ENCODE measurements at places on chromosomes 13 and 19.

DNA sequence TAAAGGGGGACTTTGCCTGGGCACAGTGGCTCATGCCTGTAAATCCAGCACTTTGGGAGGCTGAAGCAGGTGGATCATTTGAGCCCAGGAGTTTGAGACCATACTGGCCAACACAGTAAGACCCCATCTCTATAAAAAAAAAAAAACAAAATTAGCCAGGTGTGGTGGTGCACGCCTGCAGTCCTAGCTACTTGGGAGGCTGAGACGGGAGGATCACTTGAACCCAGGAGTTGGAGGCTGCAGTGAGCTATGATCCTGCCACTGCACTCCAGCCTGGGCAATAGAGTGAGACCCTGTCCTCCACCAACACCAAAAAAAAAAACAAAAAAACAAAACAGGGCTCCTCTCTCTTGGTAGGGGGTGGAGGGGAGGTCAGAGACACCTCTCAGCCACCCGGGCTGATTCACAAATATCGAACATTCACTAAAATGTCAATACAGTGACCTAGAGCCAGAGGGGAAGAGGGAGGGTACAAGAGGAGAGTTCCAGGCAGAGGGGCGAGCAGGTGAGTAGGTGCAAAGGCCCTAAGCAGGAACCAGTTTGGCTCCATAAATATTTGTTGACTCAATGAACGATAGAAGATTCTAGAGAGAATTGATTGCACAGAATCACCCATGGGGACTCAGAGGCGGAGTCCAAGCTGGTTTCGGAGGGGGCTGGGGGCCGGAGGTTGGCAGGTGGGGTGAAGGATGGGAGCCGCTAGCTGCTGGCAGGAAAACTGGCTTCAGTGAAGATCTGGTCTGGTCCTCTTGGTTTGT, 1.0 kb upstream of the CREB3L3 start:
- no peak for DNase-seq

DNA sequence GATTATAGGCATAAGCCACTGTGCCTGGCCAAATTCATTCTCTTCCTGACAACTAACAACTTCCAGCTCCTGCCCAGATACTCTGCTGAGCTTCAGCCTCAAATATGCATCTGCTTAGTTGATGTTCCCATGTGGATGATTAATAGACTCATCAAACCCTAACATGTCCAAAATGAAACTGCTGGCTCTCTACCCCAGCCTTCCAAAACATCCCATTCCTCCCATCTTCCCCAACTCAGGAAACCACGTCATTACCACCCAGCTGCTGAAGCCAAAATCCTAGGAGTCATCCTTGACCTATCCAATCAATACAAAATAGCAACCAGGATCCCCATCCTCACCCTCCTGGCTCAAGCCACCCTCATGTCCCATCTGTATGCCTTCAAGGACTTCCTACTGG, 20.9 kb downstream of the POU2F2 start:
- DNase-seq = no peak

DNA sequence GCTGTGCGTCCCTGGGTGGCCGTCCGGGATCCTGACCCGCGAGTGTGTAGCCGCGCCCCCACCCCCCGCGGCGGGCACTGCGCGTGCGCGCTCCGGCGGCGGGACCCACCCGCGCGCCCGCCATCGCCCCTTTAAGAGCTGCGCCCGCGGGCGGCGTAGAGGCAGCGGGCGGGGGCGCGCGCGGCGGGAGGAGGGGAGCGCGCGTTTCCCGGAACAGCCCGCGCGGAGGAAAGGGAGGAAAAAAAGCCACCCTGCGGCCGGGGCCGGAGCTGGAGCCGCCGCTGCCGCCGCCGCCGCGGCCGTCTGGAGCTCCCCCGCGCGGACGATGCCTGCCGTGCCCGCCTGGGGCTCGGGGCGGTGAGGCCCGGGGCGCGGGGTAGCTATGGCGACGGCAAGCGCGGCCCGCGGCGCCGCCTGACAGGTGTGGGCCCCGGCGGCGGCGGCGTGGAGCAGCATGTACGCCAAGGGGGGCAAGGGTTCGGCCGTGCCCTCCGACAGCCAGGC, at the start of gene SSBP4:
TSS of gene SSBP4 (plus strand) at position 204 of the 504 bp plus-strand sequence. CDS start at position 455, 251 bp downstream.
- peak; percentile 82 for DNase-seq

- no peak for DNase-seq
Observed at GRCh38 chr19:35484252-35485036, 5.8 kb downstream of the KRTDAP start.

DNA sequence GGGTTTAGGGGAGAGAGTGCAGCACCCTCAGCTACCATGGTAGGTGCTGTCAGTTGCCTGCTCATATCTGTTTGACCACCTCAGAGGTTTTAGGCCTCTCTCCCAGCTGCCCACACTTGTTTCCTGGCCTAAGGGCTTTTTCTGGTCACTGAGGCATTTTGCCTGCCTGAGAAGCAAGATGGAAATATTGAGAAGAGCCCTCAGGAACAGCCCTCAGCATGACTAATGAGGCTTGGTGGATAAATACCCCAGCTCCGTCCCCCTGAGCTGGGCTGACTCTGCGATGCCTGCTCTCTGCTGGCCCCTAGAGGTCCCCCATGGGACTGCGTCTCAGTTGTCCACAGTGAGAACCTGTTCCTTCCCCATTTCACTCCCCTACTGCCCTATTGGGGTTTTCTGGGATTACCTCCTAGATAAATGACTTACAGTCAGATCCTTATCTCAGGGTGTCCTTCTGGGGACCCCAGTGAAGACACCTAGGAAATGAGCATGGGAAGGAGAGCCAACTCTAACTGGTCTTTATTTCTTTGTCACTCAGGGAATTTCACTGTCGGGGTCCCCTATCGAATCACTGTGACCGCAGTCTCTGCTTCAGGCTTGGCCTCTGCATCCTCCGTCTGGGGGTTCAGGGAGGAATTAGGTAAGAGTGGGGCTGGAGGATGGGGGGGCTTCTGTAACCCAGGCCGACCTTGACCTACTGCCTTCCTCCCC, 13.3 kb downstream of the PALM3 start:
- DNase-seq = peak; percentile 31

DNA sequence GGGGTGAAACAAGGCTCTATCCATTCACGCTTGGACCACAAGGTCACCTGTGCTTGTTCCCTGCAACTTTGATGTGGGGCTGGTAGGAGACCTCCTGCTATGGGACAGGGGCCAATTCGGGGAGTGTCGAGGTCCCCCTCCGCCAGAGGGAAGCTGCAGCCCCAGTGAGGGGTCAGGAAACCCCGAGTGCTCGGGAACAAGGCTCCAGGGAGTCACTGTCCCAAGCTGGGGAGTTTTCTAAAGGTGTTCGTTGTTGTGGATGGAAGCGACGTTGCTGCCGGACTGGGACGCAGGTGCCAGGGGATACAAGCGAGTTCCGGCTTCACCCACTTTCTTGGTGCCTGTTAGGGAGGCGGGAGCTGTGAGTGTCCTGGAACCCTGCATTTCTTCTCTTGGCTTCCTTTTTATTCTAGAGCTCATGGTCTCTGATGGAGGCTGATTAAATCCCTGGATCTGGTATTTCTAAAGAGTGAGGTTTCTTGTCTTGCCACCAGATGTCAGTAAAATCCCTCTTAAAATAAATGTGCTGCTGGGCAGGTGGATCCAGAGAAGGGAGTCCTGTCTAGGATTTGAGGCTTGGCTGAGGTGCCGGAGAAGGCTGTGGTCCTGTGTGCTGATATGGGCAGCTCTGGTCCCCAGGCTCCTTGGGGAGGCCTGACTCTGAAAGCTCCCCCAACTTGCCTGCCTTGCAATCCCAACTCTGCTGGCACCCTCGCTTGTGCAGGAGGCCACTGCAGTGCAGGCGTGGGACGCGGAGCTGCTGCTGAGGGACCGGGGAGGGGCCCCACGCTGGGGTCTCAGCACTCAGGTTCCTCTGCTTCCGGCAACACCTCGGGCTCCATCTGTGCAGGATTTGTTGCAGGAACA, 153.9 kb downstream of the TEX29 start:
- peak; percentile 66 for DNase-seq

- no peak for DNase-seq
Observed at GRCh38 chr19:13705201-13705600, 59.1 kb upstream of the MRI1 start.

DNA sequence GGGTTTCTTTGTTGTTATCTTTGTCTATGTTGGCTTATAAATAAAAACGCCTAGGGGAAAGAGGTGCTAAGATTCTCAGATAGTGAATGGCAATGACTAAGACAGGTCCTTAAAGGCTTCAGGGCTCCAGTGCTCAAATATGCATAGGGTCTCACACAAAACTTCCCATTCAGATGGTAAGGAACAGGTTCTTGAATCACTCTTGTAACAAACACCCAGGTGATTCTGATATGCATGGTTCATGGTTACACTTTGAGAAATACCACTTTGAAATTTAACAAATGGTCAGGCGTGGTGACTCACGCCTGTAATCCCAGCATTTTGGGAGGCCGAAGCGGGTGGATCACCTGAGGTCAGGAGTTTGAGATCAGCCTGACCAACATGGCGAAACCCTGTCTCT, 17.1 kb downstream of the NUDT15 start:
- DNase-seq = no peak

DNA sequence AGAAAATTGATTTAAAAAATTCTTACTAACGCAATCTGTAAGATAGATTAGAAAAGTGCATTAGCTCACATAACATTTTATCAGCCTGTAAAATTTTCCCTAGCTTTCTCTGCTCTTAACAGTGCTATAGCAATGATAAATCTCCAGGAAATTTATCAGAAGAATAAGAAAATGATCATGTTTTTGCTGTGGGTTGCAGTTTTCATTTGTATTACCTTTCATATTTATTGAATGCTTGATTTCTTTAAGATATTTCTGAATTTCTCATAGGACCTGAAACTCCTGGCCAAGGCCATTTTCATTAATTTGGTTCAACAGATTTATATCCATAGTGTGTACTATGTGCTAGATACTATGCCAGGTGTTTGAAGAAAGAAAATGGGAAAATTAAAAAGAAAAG, 130.3 kb upstream of the STARD13 start:
- DNase-seq = no peak

DNA sequence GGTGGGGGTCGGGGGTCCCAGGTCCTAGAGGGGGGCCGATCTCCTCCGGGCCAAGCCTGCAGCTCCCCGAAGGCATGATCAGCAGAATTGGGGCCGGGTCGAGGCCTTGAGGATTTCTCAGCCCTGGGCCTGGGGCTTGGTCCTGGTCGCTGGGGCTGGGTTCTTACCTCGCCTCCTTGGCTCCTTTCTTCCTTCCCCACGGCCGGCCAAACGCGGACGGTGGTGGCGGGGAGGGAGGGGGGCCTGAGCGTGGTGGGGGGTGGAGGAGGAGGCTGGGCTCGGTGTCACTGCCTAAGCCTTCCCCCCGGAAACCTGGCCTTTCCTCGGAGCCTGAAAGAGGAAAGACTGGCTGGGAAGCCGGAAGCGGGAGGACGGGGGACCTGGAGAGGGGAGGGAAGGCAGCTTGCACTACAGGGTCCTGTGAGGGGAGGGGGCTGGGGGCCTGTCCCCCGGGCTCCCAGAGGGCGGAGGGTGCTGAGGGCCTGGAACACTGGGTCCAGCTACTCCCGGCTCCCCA, at the start of gene ZNF579:
TSS of gene ZNF579 (minus strand) at position 221 of the 517 bp plus-strand sequence. CDS start 1,209 bp downstream, outside the sequence.
- peak; percentile 92 for DNase-seq

DNA sequence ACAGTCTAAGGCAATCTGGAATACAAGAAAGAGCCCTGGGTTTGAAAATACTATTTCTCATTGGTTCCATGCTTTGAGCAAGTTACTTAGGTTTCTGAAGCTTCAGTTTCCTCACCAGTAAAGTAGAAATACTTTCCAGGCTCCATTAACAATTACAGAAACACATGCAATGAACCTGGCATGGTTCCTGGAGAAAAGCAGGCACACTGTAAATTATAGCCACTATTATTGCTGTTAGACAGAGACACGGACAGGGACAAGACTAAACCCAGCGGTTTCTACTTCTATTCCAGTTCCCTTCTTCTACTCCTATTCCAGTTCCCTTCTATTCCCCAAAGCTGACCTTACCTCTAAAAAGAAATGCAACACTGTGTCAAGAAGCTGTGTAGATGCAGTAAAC, 41.2 kb downstream of the MIPEP start:
- DNase-seq = no peak

- peak; percentile 29 for DNase-seq
Observed at GRCh38 chr13:108974686-108975085, 345.3 kb downstream of the MYO16 start.

DNA sequence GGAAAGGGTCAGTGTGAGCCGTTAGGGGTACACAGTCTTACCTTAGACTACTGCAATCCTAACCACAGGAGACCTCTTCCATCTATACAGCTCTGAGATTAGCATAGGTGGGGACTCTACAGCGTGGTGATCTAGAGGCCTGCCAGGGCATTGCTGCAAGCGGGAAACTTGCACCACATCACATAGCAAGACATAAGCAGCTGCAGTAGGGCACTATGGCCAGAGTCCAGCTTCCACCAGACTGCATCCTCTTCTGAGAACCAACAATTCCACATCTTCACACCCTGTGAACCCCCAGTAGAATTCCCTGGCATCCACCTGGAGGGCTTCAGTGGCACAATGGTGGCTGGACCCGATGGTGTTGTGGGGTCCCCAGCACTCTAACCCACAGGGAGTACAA, 1564.3 kb upstream of the PRR20A start:
- no peak for DNase-seq

GRCh38 chr19:49468746-49469447, 5.1 kb upstream of the FLT3LG start:
- DNase-seq = peak; percentile 66

DNA sequence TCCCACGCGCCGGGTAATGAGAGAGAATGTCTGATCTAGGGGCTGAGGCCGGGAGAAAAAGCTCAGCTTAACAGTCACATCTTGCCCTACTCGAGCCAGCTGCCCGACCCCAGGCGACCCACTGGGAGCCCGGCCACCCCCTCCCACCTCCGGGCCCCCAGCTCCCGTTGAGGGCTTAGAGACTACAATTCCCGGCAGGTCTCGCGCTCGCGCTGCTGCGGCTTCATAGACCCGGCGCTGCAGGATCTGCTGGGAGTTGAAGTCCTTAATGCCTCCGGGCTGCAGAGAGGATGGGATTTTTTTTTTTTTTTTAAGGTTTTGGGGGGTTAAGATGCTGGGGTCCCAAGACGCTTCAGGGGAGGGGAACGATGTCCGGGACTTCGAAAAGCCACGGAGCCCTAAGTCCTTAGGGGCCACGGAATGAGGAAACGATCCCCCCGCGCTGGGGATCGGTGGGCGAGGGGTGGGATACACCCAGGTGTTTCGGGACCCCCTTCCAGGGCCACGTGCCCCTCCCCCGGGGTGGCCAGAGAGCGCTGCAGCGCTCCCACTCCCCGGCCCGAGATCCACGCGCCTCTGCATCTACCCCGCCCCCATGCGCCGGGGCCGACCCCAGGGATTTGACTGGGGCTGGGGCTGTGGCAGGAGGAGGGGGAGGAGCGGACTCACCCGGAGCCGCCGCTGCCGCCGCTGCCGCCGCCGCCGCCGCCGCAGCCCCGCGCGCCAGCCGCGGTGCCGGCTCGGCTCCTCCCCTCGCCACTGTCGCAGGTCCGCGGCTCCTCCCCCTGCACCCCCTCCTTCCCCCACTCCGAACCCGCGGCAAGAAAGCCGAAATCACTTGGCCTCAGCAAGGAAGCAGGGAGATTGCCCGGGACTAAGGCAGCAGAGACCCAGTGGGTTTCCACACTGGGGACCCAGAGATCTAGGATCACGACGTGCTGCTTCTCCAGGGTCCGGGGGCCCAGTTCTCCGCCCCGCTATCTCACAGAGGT, at the start of gene SYT3:
TSS of gene SYT3 (minus strand) at position 761 of the 992 bp plus-strand sequence. CDS start 2,470 bp downstream, outside the sequence.
- DNase-seq = peak; percentile 46

Measured in choroid plexus epithelial cell (primary cell).